ENCODE measurements at places on chromosomes 7 and 10.

- DNase-seq: no peak
Measured at GRCh38 chr10:22697101-22697500, 17.3 kb downstream of the PIP4K2A start.

GRCh38 chr7:63028376-63029206 is 970.1 kb upstream of the ZNF722 start:
- DNase-seq: no peak

DNA sequence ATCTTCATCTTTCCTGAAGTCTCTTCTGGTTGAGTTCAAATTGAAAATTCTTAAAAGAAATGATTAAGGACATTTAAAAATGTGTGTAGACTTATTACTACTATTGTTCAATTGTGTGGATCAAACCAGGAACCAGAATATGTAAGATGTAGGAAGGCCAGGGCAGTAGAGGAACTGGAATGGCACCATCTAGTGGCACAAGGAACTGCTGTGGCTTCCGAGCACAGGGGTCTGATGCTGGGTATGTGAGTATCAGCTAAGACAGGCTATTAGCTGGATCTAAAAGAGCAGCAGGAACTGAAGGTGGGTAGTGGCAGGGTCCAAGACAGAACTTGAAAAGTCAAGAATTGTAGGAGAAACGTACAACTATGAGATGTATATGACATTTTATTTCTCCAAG is 247.3 kb downstream of the SEMA3A start:
- no peak for DNase-seq

GRCh38 chr10:88234297-88234696 is 348.8 kb downstream of the RNLS start:
- DNase-seq: no peak

DNA sequence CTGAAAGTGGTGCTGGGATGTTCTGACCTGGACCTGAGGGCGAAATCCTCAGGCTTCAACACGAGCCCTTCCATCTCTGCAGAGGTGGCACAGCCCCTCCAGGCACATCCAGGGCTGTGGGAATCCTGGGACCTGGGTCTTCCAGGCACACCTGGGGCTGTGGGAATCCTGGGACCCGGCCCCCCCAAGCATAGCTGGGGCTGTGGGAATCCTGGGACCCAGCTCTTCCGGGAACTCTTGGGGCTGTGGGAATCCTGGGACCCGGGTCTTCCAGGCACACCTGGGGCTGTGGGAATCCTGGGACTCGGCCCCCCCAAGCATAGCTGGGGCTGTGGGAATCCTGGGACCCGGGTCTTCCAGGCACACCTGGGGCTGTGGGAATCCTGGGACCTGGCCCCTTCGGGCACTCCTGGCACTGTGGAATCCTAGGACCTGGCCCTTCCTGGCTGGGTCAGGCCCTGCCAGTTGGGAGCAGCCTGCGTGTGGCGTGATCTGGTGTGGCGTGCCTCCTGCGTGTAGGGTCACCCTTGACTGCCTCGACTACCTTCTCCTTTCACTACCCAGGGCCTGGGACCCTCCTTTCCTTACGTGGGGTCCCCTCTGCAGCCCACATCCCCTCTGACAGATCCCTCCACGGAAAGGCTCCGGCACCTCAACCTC is 124.0 kb downstream of the WDR37 start:
- DNase-seq: no peak

DNA sequence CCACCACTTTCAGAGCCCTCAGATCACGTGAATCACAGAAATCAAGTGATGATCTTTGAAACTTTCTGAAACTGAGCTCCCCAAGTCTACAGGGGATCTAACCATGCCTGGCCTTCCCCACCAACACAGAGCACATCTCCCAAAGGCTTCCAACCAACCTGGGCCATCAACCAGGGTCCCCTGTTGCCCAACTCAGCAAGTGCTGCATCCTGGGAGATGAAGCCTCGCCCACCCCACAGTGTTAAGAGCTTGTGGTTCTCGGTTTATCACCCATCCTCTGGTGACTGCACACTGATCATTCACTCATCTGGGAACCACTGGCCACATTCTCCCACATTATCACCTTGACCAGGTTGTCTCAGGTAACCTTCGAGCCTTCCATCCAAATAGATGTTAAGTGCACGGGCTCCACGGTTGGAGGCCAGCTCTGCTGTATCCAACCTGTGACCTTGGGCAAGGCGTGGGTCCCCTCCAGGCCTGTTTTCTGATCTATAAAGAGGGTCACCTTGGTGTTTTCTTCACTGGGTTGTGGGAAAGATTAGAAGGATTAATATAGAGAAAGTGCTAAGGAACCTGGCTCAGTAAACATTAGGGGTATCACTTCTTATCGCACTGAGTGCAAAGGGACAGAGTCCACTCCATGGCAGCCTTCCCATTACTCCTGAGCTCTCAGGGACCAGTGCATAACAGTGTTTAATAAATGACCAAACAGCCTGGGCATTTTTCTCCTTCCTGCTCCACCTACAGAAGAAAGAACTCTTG is 3.6 kb downstream of the ZNF488 start:
- no peak for DNase-seq

DNA sequence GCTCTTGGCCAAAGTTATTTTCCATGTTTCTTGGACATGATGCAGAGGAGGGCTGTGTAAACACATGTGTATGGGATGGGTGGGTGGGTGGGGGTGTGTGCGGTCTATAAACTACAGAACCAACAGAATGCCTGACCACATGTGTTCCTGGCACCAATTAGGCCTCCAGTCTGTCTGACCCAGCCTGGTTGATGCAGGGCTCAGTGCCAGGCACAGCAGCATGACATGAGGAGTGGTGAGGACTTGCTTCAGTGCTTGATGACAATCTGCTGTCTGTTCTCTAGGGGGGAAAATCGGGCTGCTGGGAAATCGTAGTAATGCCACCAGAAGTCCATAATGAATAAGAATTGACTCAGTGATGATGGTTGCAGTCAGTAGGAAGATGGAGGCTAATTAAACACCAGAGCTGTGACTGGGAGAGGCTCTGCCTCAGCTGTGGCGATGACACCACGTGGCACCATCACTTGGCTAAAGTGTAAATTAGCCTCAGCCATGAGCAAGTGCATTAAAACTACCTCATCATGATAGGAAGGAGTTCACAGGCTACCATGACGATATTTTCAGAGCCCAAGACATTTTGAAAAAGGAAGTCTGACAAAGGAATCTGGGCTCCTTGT is 260.1 kb upstream of the PODXL start:
- no peak for DNase-seq

- DNase-seq: no peak
Measured at GRCh38 chr7:117808341-117808757, 64.9 kb downstream of the CTTNBP2 start.

GRCh38 chr10:124820121-124820520 is 18.5 kb downstream of the ABRAXAS2 start:
- DNase-seq: no peak

DNA sequence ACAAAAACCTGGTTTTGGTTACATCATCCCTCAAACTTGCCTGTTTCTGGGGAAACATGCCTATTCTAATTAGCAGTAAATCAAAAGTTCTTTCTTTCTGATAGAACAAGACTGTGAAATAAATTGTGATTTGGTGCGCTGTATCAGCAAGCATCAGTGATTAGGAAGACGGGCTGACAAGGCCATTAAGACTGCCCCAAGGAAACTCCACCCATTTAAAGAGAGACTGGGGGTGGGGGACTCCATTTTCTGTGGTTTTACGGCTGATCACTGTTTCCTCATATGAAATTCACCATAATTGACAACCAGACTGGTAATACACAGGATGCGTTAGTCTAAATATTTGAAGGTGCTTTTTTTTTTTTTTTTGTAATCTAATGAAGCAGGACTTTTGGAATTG is 68.7 kb downstream of the MBL2 start:
- no peak for DNase-seq

- DNase-seq: peak; percentile 21
Measured at GRCh38 chr10:43197834-43198681, 59.8 kb downstream of the CSGALNACT2 start.

- no peak for DNase-seq
Measured at GRCh38 chr7:55438757-55439525, 73.8 kb downstream of the LANCL2 start.

GRCh38 chr10:111018021-111018420 is 58.8 kb upstream of the ADRA2A start:
- DNase-seq: no peak

DNA sequence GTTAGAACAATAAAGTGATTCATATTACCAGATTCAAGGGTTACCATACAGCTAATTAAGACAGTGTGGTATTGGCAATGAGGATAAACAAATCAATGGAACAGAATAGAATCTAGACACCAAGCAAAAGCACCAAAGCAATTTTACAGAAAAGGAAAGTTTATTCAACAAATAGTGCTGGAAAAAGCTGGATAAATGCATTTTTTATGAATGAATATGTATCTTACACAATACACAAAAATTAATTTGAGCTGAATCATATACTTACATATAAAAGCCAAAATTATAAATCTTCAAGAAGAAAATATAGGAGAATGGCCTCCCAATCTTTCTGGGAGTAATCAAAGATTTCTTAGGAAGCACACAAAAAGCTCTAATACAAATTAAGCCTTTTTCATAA is 220.4 kb upstream of the PTN start:
- DNase-seq: no peak

DNA sequence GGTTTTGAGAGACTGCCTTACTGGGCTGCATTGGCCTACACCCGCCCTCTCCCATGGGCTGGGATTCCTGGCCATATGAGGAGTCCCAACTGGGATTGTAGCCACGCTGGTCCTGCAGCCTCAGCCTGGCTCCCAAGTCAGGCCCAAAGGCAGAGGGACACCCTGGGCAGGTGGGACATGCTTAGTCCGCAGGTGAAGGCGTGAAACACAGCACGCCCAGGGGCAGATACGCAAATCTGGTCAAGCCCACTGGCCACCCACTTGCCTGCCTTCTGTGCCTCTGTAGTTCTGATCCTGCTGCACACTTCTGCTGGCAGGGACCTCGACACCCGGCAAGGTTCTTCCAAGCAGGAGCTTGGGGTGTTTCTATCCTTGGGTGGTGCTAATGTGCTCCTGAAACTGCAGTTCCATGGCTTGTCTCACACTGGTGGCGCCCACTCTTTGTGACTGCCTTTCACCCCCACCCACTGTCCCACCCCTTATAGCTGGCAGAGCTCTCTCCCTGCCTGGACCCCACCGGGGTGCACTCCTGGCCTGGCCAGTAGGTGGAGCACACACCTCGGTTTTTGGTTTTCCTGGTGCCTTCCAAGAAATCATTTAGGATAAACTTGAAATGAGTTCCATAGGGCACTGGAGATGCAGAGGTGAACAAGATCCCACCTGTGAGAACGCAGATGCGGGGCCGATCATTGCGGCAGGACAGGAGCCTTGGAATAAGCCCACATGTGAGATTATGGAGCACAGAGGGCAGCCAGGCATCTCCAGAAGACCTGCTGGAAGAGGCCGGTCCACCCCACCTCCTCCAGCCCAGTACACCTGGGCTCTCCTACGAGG is 47.9 kb downstream of the MKI67 start:
- DNase-seq: no peak

DNA sequence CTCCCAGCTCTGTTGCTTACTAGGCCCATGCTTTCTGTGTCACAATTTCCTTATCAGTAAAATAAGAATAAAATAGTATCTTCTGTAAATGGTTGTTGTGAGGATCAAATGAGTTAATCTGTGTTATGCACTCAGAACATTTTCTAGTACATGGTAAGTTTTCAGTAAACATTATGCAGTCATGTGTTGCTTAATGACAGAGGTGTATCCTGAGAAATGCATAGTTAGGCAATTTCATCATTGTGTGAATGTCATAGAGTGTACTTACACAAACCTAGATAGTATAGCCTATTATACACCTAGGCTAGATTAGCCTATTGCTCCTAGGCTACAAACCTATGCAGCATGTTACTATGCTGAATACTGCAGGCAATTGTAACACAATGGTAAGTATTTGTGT is 4.4 kb downstream of the PTTG1IP2 start:
- DNase-seq: no peak

GRCh38 chr7:104327938-104328295 is 486 bp upstream of the LHFPL3 start:
- no peak for DNase-seq

DNA sequence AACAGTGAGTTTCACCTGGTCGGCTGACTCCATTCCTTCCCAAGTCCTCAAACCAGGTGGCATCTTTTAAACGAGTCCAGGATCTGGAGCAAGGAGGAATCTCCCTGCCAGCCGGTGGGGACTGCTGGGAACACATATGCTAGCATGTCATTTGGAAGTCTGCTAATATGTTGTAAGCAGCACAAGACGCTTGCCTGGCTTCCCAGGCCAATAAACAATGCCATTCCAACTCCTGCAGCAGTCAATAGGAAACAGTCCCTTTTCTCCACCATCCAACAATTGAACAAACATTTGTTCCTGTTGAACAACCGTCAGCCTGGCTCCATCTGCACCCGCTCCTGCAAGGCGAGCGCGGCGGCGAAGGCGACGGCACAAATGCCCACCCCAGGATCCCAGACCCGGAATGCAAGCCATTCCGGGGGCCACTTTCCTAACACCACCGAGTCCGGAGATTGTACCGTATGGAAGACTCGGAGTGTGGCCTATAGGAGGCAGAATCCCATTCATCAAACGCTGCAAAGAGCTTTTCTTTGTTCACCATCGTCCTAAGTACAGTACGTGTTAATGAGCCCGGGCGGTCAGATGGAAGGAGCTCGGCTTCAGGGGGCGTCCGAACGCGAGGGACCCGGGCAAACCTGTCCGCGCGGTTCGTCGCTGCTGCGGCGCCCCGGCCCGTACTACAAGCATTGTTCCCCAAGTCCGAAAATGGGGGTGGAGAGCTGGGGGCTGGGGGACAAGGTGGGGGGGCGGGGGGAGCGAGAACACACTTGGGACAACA is 1.6 kb downstream of the FAM53B start:
- DNase-seq: no peak

- no peak for DNase-seq
Measured at GRCh38 chr10:122855745-122856144, 10.1 kb upstream of the CUZD1 start.

DNA sequence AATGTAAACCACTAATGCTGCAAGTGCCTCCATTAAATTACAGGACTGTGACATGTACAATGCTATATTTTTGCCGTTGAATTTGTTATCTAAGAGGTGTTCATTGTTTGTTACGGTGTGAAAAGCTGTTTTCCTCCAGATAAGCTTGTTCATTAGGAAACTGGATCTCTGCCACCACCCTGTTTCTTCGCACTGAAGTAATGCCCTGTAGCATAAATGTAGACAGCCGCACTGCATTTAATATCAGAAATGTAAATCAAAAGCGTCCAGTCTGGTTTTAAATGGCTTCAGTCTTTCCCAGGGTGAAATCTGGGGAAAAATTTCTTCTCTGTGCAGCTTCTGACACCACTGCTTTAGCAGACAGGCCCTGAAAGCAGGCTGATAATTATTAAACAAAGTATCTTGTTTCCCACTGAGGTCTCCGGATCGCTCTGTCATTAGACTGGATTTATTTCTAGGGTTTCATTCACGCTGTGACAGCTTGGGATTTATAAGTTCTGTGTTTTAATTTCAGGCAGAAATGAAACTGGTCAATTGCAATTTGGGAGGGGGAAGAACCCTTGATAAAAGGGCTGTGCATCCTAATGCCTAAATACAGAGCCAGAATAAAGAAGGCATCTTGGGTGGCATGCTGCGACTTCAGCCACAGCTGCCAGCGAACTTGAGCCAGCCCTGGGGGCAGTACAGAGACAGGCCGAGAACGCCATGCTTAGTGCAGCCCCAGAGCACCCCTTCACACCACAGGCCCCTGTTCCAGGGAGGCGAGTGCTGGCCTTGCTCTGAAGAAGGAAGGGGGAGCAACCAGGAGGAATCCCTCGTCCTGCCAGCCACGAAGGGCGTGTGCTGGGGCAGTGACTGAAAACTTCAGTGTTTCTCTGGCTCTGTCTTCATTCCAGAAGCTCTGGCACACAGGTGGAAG is 547.7 kb upstream of the GALNT17 start:
- DNase-seq: no peak

- DNase-seq: no peak
Measured at GRCh38 chr7:74403521-74404387, 50.0 kb upstream of the GTF2IRD1 start.

GRCh38 chr7:1950066-1950451 is 280.0 kb downstream of the ELFN1 start:
- DNase-seq: no peak
